G401 (cell line): ENCODE measurements at places on chromosomes 3 and 15.

GRCh38 chr15:94503293-94503692, 271.9 kb downstream of the MCTP2 start:
- no peak for DNase-seq

DNA sequence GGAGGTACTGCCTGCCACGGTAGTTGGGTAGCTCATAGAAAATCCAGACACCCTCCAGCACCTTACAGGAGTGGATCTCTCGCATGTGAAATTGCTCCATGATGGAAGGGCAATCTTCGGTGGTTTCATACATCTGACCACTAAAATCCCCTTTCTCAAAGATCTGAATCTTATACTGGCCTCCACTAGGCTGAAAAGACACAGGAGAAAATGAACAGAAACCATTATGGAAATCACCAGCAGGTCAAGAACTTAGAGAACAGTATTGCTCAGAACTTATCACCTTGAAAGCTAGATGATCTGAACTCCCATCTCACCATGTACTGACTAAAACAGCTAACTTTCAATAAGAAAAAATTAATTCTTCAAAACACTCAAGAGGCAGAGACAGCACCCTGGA, 5.4 kb downstream of the CRYGS start:
- DNase-seq: no peak

- no peak for DNase-seq
These were observed 20.1 kb downstream of the PAQR9 start for GRCh38 chr3:142943349-142943748.

- DNase-seq: no peak
These were observed 3.7 kb downstream of the ACAA1 start for GRCh38 chr3:38133209-38133556.

DNA sequence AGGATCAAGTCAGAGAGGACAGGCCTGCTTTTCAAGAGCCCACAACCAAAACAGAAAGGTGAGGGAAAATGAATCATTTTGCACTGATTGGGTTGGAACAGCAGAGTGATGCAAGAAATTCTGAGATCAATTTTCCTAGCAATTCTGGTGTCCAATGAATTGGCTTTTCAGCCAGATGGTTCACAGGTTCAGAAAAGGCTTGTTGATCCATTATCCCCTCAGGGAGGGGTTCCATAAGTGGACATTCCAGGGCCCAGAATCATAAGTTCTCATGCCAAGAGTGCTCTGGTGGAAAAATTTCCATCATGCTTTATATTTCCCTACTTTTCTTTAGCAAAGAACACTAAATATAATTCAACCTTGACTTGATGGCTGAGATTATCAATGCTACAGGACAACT, 16.2 kb downstream of the RBP2 start:
- no peak for DNase-seq
